ENCODE measurements at places on chromosomes 2 and 18.

- DNase-seq: no peak
These were observed 22.2 kb upstream of the FHL2 start for GRCh38 chr2:105421053-105421452.

GRCh38 chr2:46469116-46469515, 10.2 kb upstream of the TMEM247 start:
- no peak for DNase-seq

- DNase-seq: no peak
These were observed 227.4 kb upstream of the CHST9 start for GRCh38 chr18:27412556-27412955.

GRCh38 chr2:239444626-239445577, 44.1 kb upstream of the HDAC4 start:
- DNase-seq: no peak

DNA sequence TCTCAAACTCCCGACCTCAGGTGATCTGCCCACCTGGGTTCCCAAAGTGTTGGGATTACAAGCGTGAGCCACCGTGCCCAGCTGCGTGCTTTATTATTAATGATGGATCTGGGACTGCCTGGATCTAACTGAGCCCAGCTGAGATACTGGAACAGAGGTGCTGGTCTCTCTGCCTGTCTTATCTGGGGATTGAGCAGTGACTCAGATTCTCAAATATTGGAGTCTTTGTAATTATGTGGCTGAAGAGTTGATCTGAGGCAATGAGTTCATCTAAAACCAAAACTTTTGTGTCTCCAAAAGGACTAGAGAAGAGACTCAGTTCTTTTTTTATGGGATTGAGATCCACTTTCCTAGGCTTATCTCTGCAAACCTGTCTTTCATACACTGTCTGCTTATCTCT, 16.3 kb downstream of the PLEKHB2 start:
- DNase-seq: no peak

DNA sequence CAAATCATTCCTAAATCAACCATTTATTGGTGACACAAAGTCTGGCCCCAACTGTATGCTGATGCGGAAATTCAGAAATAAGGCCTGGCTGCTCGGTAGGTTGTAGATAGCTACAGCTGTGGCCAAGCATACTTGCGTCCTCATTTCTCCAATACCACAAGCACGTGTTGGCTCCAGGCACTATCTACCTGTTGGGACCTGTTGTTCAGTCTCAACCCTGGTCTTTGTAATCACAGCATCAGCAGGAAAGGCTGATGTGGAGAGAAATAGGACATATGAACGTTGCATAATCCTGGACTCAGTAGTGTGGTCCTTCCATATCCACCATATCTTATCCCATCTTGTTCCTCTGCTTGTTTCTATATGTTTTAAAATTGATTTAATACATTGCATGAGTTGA, 212.6 kb downstream of the PMAIP1 start:
- no peak for DNase-seq

- DNase-seq: no peak
These were observed 404.4 kb upstream of the MEIS1 start for GRCh38 chr2:66030553-66030952.

- no peak for DNase-seq
These were observed 49.1 kb downstream of the DLGAP1 start for GRCh38 chr18:4405965-4406364.

GRCh38 chr2:99806758-99807157, 316.9 kb upstream of the REV1 start:
- no peak for DNase-seq

DNA sequence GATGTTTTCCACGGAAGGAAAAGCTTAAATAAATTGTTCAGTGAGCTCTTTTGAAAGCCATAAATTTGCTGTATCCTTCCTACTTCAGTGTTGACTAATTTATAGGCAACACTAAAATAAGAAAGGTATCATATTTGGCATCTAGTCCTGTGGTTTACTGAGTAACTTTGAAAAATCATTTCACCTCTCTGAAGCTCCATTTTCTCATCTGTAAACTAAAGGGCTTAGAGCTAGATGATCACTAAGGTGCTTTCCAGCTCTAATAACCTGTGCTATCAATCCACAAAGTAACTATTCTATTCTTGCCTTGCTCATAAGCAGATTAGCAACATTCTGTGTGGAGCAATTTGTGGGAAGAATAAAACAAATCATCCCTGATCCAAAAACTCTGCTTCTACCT, 3.6 kb upstream of the MYOM1 start:
- DNase-seq: no peak

- DNase-seq: no peak
These were observed 25.0 kb upstream of the CXXC1 start for GRCh38 chr18:50312296-50313030.

DNA sequence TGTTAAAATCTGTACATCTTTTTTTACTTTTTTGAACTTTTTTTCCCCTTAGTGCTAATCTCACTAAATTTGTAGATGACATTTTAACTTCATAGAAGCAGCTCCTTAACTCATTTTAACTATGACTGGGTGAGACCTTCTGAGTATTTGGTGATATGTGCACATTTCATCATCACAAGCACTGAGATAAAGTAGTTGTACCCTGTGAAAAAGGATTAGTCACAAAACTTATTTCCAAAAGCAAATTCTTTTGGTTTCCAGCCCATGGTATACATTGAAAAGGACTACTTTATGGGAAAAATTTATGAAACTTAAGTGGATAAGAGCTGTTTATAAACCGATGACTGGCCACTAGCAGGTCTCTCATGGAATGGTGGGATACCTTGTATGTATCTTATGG, 581.5 kb downstream of the PLCL1 start:
- no peak for DNase-seq

- no peak for DNase-seq
These were observed 182.7 kb upstream of the SIX2 start for GRCh38 chr2:45191976-45192375.

GRCh38 chr2:67652679-67653078, 255.5 kb downstream of the ETAA1 start:
- DNase-seq: no peak

DNA sequence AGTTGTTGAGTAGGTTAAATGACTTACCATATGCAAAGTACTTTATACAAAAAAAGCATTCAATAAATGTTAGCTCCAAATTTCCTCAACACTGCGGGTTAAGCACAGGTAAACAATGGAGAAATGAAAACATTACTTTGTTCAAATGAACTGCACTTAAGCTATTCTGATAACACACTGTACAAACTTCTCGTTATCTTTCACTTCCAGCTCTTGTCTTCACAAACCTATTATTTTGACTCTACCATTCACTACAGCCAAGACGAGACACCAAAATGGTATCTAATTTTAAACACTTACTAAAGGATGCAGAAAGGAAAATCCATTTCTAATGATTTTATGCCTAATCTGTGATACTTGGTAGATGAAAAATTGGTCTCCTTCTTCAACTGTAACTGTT, 43.8 kb downstream of the SLC40A1 start:
- DNase-seq: no peak

Measured in stimulated activated CD4-positive, alpha-beta T cell treated with anti-CD3 and anti-CD28 coated beads, Interleukin-12 subunit alpha, Interleukin-12 subunit beta, amount 100 ng/mL, for 48 hours (primary cell).